M059J (cell line): ENCODE measurements at places on chromosomes 3 and 15. TPM values are rescaled to one million over a fixed set of nuclear protein-coding genes. Genes with fewer than 3 reads are reported as not detected.

The ZBBX gene
- total RNA-seq = not detected in 2 replicates

The MB21D2 gene
- 28.3 and 35.0 TPM in 2 replicates for total RNA-seq

The TMEM207 gene
- total RNA-seq = not detected in 2 replicates

The PLAAT1 gene
- total RNA-seq = 4.8 and 7.1 TPM in 2 replicates

The EPM2AIP1 gene
- 5.1 and 8.1 TPM in 2 replicates for total RNA-seq

The PKM gene
- total RNA-seq = 2,564 and 2,981 TPM in 2 replicates

DNA sequence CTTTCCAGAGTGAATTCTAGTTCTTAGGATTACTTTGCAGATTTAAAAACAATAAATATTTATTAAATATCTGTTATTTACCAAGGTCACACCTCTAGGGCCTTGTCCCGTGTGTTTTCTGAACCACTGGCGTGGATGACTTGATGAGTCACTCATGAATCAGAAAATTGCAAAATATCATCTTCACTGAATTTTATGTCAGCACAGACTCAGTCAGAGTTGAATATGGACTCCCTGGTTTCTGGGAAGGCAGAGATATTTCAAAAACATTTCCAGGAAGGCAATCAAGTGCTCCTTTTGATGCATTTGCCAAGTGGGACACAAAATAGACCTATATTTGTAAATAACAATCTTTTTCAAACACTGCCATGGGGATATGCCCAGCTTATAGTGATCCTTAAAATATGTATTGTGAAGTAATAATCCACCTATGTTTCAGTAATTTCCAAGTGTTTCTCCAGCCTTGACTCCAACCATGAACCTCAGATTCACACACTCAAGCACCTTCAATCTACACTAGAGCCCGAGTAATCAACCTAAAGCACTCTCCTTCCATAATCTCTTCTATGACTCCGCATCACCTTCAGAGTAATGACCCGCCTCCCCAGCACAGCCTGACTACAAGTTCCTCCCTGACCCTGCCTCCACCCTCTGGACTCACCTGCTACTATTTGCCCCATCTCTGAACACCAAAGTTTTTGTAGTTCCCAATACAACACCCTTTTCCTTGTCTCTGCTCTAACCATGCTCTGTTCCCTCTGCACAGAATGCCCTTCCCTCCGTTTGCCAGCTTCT lies 24.3 kb downstream of the DPH3 start:
- DNase-seq = peak; percentile 60

DNA sequence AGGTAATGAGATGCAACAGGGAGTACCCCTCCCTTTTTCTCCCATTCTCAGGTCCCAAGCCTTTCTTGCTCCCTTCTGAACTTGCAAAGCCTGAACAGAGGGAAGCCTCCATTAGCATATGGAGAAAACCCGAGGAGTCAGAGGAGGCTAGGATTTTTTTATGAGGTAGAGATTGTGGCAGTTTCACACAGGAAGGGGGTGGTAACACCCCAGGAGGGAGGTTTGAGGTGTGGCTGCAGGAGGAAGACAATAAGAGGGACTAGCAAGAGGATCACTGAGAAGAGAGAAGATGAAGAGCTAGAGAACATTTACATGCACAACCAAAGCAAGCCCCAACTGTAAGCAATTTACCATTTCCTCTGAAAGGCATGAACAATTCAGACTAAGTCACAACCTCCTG lies 322.7 kb downstream of the SV2B start:
- no peak for DNase-seq

DNA sequence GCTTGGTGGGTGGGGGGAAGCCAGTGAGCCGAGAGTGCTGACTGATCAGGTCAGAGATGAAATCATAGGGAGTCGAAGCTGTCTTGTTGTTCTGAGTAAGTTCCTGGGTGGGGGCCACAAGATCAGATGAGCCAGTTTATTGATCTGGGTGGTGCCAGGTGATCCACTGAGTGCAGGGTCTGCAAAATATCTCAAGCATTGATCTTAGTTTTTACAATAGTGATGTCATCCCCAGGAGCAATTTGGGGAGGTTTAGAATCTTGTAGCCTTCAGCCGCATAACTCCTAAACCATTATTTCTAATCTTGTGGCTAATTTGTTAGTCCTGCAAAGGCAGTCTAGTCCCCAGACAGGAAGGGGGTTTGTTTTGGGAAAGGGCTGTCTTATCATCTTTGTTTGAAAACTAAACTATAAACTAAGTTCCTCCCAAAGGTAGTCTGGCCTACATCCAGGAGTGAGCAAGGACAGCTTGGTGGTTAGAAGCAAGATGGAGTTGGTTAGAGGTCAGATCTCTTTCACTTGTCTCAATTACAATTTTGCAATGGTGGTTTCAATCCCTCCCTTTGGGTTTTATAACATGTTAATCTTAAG lies 18.7 kb upstream of the MTMR14 start:
- DNase-seq = peak; percentile 7

DNA sequence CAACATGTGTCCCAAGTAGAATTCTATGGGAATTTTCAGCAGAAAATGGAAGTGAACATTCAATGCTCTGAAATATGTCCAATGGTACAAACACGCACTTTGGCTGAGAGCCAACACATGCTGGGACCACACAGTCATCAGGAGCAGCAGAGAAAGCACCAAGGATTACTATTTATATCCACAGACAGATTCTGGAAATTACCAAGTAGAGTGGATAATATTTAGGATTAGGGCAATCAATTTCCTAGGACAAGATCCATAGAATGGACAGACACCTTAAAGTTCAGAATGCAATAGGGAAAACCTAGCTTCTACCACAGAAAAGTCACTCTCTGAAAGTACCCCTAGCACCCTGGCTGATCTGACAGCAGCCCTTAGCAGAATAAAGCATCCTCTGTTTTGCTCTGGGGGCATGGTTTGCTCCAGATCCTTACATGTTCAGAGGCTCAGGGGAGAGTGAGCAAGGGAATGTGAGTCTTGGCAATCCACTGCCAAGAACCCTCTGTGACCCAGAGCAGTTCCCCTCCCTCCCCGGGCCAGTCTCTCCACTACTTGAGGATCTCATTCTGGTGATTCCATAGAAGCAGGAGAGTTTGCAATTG lies 206.0 kb upstream of the WNT5A start:
- peak; percentile 39 for DNase-seq

- peak; percentile 9 for DNase-seq
These were observed 105.9 kb upstream of the ARHGEF26 start for GRCh38 chr3:154015307-154015706.

- DNase-seq = peak; percentile 59
These were observed 677.8 kb downstream of the FHIT start for GRCh38 chr3:60573494-60573893.

DNA sequence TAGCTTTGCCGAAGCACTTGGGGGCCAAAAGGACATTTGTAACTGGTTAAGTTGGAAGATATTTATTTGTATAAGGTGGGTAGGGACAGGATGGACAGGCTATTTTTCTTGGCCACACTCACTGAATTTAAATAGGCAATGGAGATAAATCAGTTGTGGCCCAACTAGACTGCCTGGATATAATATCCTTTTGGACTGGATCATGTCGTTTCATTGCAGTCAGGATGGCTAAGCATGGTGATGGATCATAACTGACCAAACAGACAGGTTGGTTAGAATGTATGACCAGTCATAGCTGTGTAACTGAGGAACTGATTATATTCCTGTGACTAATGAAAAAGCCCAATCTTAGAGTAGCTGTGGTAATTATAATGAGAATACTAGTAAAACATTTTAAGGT lies 284.0 kb downstream of the LPP start:
- peak; percentile 73 for DNase-seq

- no peak for DNase-seq
These were observed 681 bp upstream of the IL17RE start for GRCh38 chr3:9901967-9902366.

DNA sequence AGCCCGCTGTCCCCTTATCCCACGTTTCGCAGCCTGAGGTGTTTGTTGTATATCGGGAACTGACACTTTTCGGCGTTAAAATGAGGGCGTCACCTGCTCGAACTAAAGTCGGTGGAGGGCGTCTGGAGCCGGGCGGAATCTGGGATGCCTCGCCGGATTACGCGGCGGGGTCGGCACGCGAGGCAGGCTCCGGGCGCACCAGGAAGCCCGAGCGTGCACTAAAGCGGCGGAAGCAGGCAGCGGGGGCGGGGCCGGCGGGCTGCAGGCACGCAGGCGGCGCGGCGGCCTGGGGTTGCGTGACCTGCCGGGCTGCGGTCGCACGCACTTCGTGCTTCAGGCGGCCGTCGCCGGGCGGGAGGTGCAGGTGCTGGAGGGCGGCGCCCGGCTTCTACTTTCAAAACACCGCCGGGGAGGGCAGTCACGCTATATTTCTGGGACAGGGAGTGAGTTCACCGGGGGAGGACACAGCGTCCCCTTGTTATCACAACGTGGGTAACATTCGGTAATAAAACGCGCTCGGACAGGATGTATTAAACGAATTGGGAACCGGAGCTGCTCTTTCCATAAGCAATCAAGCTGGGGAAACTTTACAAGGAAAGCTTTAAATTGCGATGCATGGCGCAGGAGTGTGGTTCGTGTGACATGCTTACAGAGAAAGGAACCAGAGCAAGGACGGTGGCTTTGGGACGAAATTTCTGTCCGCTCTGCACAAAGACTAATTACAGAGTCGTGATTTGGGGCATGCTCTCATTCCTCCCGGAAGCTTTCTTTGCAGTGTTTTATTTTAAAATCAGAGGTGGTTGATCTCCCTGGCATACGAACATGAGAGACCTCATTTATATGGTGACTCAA lies 9.1 kb upstream of the LEKR1 start:
- DNase-seq = peak; percentile 97

DNA sequence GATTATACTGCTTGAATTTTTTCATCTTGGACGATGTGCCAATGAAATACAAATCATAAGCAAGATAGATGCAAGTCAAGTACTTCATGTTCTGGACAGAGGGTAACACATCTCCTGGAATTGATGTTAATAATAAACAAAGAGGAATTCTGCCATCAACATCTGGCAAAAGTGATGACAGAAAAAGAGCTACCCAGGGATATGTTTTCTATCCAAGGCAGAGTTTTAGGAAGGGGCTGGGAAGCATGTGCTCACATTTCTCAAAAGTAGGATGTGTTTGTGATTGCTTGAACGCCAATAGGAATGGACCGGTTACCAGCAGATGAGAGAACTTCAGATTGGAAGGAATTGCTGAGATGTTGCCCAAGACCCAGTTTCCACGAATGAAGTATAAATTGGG lies 242.6 kb upstream of the AGTR1 start:
- no peak for DNase-seq

- no peak for DNase-seq
These were observed 110.3 kb upstream of the KLF13 start for GRCh38 chr15:31216215-31216911.

- peak; percentile 55 for DNase-seq
These were observed 81.4 kb downstream of the DNAJB8 start for GRCh38 chr3:128385080-128385832.

- no peak for DNase-seq
These were observed 4.7 kb upstream of the ITGA11 start for GRCh38 chr15:68436680-68437079.

DNA sequence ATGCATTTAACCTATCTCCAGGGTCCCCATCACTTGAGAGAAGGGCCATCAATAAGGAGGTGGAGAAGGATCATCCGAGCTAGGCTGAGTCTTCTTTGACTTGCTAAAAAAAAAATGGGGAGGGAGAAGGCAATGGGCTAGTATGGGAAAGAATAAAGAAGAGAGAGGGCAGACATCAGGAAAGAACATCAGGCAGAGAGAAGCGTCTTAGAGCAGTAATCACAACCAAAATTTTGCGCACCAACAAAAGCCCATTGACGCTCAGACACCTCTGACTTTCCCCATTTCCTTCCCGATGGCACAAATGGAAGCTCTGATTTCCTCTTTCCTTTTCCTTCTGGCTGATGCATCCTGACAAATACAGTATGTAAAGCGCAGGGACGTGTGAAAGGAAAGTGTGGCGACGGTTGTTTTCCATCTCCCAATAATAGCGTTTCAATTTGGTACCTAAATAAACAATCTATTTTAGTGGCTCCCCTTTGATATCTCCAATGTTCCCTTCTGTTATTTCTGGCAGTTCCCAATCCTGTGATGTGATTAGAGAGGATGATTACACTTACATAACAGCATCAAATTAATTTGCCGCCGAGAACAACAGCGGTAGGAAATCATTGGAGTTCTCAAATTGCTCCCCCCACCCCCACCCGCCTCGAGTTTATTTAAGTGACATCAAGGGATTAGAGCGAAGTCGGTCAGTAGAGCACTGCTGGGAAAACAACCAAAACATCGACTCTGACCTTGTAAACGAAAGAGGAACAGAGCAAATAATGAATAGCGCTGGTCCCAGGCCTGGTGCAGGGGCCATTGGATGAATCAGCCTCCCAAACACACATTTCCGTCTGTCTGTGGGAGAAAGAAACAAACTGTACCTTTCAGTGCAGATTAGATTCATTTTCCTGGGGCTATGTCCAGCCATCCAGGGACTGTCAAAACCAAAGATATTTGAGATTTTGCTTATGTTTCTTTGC lies 273.3 kb upstream of the ICE2 start:
- peak; percentile 4 for DNase-seq

DNA sequence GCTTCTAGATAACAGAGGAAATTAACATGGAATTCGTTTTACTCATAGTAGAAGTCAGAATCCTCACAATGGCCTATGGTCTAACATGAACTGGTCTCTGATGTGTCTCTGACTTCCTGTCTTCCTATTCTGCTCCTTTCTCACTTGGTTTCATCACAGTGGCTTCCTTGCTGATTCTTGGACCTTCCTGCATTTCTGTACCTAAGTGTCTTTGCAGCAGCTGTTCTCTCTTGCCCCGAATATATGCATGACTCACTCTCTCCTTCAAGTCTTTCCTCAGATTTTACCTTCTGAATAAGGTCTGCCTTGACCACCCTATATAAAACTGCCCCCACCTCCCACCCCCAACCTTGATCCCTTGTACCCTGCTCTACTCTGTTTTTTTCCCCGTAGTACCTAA lies 14.1 kb downstream of the ARL13B start:
- DNase-seq = peak; percentile 5
